ENCODE measurements at places on chromosomes 11 and 22.
A peak's percentile ranks its signal among the peaks of the same experiment; 100 is the strongest.

GRCh38 chr11:27212248-27212780, 150.7 kb downstream of the CCDC34 start:
- no peak for DNase-seq

GRCh38 chr22:29773233-29773632, 6.1 kb downstream of the UQCR10 start:
- no peak for DNase-seq

DNA sequence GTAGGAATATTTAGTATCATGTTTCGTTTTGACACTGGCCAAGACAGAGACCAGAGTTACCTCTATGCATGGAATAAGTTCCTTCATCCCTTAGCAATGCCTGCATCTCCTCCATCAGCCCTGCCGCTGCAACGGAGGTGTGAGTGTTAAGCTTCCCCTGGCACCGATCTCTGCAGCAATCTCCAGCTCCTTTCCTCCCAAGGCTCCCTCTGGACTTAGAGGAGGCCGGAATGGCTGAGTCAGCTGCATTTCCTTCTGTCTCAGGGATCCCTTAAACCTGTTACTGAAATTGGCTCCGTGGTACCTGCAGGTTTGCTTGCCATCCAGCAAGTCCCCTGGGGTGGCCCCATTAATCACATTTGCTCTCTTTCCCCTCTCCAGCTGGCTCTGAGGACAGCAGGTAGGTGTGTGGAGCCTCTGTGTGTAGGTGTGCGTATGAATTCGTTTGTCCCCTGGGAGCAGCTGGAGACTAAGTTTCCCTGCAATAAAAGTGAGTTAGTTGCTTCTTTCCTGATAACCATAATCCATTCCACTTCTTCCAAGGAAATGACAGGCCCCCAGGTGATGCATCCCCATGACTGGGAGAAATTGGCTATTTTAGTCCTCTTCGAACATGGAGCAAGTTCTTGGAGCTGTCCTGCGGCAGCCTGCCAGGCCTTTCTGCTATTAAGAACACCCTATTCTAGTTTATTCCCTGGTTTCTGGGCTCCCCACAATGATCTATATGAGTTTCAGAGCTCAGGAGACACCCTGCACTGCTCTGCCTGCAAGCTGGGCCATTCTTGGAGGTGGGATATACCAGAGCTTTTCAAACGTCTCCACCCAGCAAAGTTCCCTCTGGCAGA, 457.2 kb upstream of the CADM1 start:
- DNase-seq: no peak

DNA sequence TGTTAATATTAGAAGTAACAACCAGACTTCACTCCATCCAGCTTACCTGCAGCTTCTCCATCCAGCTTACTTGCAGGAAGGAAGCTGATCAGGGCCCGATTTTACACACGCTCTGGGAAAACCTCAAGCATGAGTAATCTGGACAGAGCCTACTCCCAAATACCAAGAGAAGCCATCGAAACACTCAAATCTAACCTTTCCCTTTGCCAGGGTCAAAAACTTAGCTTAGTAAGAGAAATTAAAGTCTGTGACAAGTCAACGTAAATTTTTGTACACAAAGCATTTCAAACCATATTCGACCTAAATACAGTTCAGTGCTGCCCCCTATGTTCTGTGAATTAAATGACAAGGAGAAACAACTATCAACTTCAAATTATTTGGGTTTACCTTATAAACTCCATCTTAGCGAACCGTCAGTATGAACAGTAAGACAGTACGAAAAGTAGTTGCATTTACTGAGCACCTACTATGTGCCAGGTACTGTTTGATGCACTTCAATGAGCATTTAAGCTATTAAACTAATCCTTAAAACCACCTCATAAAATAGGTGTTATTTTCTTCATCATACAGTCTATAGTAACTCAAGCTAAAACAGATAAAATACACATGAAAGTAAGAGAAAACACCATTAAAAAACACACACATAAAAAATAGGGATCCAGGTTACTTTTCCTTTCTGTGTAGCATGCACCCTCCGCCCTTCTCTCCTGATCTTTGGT, 36.9 kb downstream of the ARFGAP3 start:
- peak; percentile 33 for DNase-seq

GRCh38 chr11:21225860-21226259, 556.5 kb downstream of the NELL1 start:
- DNase-seq: no peak

- peak; percentile 71 for DNase-seq
Observed at GRCh38 chr22:30305519-30305905, 16.2 kb upstream of the CASTOR1 start.

- no peak for DNase-seq
Observed at GRCh38 chr11:35998634-35999033, 54.8 kb downstream of the LDLRAD3 start.

DNA sequence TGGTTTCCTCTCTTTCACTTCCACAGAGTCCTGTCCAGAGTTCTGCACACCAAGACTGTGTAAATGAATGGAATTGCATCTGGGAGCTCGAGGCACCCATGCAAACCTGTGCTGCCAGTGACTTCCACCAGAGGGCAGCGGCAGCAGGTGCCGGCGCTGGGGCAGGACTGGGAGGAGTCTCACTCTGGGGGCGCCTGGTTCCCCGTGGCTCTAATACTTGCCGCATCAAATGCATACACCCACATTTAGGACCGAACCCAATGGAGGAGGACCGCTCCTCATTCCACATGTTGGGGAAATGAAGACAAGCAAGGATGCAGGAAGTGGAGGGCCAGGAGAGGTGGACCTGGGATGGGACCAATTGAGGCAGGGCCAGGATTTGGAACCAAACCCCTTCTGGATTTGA, 1.1 kb upstream of the CD6 start:
- DNase-seq: peak; percentile 85

- DNase-seq: no peak
Observed at GRCh38 chr11:130402570-130402969, 25.8 kb downstream of the ADAMTS8 start.

- no peak for DNase-seq
Observed at GRCh38 chr11:14722496-14722895, 78.9 kb downstream of the PDE3B start.

GRCh38 chr11:95404370-95404769, 173.4 kb upstream of the SESN3 start:
- DNase-seq: no peak

GRCh38 chr11:125593114-125593820, 615 bp downstream of the STT3A start:
- DNase-seq: peak; percentile 9

DNA sequence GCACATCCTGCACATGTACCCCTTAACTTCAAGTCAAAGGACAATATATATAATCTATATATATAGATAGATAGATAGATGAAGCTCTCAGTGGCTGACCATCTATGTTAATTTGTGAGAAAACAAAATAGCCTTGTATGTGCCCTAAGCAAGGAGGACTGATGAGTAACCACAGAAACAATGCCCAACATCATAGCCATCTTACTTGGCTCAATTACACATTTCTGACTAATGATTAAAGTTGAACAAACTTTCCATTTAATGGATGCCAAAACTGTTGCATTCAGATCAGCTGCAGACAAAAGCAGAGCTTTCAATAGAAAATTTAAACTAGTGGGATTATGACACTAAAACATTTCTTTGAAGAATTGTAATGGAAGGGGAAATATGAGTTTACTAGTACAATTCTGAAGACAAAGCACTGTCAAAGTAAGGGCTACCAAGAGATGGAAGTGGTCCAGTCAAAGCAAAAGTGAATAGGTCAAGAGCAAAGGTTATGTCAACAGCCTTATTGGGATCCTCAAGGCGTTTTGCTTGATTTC, 1188.2 kb upstream of the RAG2 start:
- no peak for DNase-seq

GRCh38 chr11:9619004-9619403, 44.9 kb upstream of the SWAP70 start:
- DNase-seq: no peak

- DNase-seq: peak; percentile 24
Observed at GRCh38 chr11:66268952-66269905, 790 bp downstream of the RAB1B start.

GRCh38 chr11:16792426-16792825, 54.0 kb downstream of the C11orf58 start:
- no peak for DNase-seq

GRCh38 chr11:114167771-114168448, 108.4 kb downstream of the ZBTB16 start:
- no peak for DNase-seq

- no peak for DNase-seq
Observed at GRCh38 chr22:19762568-19763457, 2.2 kb downstream of the TBX1 start.

- DNase-seq: no peak
Observed at GRCh38 chr11:73576185-73576614, 21.7 kb downstream of the FAM168A start.

- peak; percentile 77 for DNase-seq
Observed at GRCh38 chr11:68843703-68844312, 2.1 kb upstream of the CPT1A start.

GRCh38 chr11:11426226-11426952, 73.3 kb upstream of the CSNK2A3 start:
- DNase-seq: no peak

DNA sequence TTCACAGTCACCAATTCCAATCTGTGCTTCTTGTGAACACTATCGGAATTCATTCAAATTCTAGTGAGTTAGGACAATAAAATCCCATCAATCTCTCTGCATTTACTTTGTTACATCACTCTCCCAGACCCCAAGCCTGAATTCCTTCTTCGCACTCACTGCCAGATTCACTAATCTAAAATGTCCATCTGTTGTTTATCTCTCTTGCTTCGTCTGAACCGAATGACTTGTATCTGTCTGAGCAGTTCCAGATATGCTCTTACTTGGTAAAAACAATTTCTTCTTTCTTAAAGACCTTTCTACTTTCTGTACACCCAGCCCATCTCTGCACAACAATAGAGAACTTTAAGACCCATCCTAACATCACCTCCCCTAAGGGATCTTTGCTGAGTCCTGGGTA, 7.0 kb downstream of the MMP10 start:
- no peak for DNase-seq

- no peak for DNase-seq
Observed at GRCh38 chr11:27699242-27699925, 871 bp downstream of the BDNF start.

DNA sequence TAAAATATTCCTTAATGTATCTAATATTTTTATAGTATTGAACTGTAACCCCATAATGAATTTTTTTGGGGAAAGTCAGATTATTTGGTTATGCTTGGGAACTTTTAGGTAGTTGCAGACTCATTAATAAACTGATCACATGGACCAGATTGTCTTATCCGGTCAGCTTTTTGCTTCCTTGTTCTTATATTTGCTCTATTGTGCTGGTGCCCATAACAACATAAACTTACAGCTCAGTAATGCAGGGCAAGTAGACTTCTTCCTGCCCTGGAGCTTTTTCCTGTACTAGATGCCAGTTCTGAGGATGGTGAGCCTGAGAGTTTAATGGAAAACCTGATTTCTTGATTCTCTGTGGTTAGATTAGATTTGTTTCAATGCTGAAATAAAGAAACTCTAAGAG, 53.2 kb downstream of the MTMR3 start:
- DNase-seq: no peak

DNA sequence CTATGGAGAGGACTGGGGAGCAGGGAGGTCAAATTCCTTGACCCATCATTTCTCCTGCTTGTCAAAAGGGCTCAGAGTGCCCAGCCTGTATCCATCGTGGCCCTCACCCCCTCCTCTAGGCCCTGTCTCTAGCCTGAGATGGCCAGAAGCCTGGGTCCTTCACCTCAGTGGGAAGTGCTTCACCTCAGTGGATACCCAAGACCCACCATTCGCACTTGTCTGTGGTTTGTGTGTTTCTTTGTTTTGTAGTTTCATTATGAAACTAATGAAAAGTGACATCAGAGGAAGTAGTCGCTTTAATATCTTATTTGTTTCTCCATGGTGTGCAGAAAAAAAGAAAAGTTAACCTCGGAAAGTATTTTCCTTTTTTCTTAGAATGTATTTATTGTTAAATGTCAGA, 194.0 kb upstream of the CADM1 start:
- no peak for DNase-seq

DNA sequence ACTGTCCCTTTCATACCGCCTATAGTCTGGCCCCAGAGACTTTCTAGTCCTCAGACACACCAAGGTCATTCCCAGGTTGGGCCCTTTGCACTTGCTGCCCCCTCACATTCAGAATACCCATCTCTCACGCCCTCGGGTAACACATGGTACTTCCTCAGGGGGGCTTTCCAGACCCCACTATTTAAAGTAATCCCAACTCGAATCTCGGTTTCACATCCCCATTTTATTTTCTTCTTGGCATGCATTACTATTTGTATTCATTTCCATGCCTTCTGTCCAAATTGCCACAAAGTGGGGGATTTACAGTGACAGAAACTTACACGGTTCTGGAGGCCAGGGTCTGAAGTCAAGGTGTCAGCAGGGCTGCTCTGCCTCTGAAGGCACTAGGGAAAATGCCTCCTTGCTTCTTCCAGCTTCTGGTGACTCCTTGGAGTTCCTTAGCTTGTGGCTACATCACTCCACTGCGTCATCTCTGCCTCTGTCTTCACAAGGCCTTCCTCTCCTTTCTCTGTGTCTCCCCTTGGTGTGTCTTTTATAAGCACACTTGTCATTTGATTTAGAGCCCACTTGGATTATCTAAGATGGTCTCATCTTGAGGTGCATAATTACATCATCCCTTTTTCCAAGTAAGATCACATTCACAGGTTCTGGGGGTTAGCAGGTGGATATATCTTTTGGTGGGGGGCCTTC, 15.1 kb downstream of the RCN1 start:
- no peak for DNase-seq

GRCh38 chr11:134150195-134150903, 73.4 kb downstream of the NCAPD3 start:
- no peak for DNase-seq

DNA sequence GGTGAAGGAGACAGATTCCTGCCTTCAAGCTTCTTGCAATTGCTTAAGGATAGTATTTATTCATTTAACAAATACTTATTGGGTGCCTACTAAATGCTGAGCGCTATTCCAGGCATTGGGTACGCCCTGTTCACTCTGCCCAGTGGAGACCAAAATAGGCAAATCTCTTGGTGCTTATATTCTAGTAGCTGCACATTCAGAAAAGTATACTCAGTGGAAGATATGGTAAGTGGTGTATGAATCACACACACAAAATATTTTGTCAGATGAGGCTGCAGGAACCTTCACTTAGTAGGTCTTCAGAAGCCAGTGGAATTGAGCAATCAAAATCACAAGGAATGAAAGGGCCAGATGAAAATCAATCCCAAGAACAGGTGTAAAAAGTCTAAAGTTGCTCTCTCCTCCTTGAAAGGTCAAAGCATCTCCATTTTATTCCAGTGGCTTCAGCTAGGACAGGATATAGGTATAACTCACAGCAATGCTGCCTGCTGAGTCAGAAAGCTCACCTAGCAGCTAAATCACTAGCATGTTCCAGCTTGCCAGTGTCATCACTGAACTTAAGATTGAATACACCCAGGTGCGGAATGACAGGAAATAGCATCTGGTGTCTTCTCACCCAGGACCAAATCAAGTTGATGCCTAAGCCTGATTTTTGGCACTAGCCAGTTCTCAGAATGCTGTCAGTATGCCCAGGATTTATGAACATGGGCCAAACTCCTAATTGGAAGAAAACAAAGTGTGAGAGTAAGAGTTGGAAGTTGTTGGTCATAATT, 83.9 kb downstream of the AMOTL1 start:
- no peak for DNase-seq
